ENCODE measurements at places on chromosomes 1 and 21.

- DNase-seq, result peak; percentile 52
These were observed 31.6 kb downstream of the TGFB2 start for GRCh38 chr1:218376722-218377121.

DNA sequence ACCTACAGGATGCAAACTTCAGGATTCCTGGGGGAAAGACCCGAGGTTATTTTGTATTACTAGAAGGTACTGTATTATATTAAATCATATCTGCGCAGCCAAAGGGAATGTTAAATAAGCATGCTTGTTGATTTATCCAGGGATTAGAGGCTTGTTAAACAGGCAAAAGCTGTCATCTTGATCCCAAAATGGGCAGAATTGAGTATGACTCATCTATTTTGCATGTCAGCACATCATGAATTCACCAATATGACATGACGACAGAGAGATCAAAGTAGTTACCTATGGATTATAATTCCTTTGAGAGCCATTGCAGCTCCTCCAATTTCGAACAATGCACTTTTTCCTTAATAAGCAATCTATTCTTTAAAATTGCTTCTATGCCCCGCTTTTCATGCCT is 66.1 kb downstream of the TBX15 start:
- DNase-seq, result no peak

DNA sequence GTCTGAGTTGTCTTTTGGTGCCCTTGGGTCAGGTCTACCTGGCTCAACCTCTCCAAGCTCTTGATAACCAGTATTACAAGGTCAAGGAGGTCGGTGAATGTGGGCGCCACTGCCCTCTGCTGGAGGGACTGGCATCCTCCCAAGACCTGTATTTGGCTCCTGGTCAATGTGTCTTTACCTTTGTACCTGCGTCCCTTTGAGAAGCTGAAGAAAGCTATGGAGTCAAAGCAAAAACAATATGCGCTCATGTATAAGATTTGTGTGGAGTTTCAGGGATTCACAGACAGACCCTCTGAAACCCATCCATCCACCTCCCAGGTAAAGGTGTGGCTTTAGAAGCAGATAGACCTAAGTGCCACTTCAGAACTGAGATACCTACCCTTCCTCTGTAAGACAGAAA is 61.8 kb upstream of the NBL1 start:
- DNase-seq, result peak; percentile 29

GRCh38 chr1:243343970-243344937 is 88.4 kb downstream of the SDCCAG8 start:
- DNase-seq, result peak; percentile 46

DNA sequence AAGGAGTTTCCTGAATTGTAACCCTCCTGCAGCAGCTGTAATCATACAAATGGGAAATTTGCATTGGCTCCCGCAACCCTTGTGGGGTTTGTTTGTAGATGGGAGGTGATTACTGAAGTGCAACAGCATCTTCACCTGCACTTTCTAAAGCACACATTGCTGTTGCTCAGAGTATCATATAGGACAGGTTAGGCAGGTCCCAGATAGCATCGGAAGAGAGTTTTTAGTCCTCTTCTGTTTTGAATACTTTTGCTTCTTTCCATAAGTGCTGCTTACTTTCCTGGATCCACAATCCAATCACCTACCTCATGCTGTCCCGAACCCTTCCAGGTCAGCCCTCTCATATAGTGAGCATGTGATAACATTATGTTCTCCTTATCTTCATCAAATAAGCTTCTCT is 300.4 kb downstream of the PTPRC start:
- no peak for DNase-seq

DNA sequence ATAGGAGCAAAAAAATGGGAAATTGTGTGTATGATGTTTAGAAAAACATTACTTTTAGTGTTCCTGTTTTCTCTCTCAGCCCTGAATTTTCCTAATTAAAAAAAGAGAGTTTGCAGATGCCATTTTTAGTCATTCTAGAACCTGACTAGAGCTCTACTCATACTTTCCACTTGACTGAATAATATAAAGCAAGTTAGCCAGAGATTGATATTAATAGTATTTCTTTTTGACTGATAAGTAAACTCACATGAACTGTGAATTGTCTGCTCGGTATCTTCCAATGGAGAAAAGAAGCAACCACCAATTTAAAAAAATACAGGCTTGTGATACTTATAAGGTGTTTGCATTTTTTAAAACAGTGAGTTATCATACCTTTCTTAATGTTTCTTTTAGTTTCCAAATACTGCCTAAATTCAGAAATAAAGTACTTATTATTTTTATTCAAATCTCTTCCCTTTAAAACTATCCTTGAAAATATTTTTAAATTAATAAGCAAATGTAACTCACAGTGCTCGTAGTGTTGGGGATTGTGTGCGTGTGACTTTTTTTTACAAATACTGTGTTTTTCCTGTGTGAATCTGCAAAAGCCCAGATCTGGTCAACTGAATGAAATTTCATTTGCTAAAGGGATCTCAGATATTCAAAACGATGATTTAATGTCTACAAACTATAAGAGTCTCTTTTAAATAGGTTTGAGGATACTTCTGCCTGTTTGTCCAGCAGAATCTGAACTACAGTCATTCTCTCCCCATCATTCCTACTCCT is 9.8 kb downstream of the RAP1A start:
- DNase-seq, result no peak

DNA sequence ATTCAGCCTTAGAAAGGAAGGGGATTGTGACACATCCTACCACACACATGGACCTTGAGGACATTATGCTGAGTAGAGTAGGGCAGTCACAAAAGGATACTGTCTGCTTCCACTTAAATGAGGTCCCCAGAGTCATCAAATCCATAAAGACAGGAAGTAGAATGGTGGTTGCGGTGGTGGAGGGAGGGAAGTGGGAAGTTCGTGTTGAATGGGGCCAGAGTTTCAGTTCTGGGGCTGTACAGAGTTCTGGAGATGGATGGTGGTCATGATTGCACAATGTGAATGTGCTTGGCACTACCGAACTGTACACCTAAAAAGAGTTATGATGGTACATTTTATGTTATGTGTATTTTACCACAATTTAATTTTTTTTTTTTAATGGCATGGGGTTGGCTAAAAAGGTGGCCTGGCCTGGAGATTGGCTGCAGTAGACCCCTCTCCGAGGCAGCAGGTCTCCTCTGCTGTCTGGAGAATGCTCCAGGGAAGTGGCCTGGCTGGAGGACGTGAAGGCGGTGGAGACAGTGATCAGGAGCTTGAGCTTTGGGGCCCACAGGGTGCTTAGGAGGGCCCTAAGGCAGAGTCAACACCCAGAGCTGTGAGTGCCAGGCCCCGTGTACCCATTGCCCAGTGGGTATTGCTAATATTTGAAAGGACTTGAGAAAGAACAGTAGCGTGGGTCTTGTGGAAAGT is 30.4 kb downstream of the IFNGR2 start:
- no peak for DNase-seq

- DNase-seq, result no peak
These were observed 190.6 kb downstream of the KIF26B start for GRCh38 chr1:245345191-245345884.

- no peak for DNase-seq
These were observed 76.3 kb upstream of the BACE2 start for GRCh38 chr21:41091616-41092015.

DNA sequence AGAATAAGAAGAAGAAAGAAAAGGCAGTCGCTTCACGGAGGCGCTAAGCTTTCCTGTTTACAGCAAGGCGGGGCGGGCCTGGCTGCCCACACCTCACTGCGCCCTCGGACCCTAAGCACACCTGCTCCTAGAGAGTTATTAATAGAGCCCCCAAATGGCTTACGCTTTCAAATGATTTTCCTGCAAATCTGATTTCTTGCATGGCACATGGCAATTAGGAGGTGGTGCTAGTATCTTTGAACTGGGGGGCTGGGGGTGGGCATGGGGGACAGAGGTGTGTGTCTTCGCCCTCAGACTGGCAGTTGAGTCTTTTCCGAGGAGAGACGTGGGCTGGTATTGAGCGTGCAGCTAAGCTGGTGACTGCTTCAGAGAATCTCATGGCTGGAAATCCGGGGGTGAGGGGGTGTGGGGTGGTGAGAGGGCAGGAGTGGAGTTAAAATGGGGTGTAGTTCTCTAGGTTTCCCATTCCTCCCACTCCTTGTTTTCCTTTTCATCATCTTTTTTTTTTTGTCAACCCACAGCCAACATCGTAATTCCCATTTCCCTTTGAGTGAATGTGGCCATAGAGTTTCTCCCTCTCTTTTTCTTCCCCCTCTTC is 1.3 kb downstream of the S1PR1 start:
- no peak for DNase-seq

DNA sequence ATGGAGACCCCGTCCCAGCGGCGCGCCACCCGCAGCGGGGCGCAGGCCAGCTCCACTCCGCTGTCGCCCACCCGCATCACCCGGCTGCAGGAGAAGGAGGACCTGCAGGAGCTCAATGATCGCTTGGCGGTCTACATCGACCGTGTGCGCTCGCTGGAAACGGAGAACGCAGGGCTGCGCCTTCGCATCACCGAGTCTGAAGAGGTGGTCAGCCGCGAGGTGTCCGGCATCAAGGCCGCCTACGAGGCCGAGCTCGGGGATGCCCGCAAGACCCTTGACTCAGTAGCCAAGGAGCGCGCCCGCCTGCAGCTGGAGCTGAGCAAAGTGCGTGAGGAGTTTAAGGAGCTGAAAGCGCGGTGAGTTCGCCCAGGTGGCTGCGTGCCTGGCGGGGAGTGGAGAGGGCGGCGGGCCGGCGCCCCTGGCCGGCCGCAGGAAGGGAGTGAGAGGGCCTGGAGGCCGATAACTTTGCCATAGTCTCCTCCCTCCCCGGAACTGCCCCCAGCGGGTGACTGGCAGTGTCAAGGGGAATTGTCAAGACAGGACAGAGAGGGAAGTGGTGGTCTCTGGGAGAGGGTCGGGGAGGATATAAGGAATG is 505 bp downstream of the LMNA start:
- DNase-seq, result peak; percentile 43

GRCh38 chr21:18666725-18667124 is 263.1 kb upstream of the TMPRSS15 start:
- no peak for DNase-seq

GRCh38 chr1:234494049-234494448 is 15.1 kb upstream of the TARBP1 start:
- no peak for DNase-seq

DNA sequence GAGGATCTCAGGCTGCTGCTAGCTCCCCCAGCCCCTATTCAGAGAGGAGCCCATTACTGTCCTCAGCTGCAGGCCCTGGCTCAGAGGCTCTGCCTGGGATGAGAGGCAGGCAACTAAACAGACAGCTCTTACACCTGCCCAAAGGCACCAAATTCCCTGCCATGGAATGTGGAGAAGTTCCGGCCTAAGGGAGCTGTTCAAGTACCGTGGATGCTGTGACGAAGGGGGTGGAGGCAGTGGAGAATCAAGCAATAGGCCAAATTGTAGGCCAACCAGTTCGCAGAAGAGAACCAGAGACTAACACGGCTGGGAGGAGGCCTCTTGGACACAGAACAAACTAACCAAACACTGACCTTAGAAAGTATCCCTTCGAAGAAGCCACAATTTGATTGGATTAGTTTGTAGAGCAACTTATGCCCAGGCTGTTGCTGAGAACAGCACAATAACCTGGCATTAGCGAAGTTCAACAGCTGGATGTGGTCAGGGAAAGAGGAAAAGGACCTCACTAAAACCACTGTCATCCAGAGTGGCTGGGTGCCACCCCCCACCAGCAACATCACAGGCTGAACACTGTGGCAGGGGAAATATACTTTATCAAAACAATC is 3.6 kb downstream of the C1orf174 start:
- no peak for DNase-seq

- DNase-seq, result peak; percentile 95
These were observed at the start of gene LSM10 for GRCh38 chr1:36397378-36398230. Gene LSM10 (minus strand): TSS chr1:36397908. CDS start chr1:36394129, 3,779 bp downstream.

GRCh38 chr1:52460694-52461093 is 56.3 kb downstream of the PRPF38A start:
- peak; percentile 27 for DNase-seq

- DNase-seq, result no peak
These were observed 67.4 kb downstream of the FOXD2 start for GRCh38 chr1:47505267-47505666.

- no peak for DNase-seq
These were observed 8.2 kb upstream of the LINGO4 start for GRCh38 chr1:151813271-151813977.

GRCh38 chr1:48109390-48110013 is 112.3 kb upstream of the TRABD2B start:
- DNase-seq, result peak; percentile 55

DNA sequence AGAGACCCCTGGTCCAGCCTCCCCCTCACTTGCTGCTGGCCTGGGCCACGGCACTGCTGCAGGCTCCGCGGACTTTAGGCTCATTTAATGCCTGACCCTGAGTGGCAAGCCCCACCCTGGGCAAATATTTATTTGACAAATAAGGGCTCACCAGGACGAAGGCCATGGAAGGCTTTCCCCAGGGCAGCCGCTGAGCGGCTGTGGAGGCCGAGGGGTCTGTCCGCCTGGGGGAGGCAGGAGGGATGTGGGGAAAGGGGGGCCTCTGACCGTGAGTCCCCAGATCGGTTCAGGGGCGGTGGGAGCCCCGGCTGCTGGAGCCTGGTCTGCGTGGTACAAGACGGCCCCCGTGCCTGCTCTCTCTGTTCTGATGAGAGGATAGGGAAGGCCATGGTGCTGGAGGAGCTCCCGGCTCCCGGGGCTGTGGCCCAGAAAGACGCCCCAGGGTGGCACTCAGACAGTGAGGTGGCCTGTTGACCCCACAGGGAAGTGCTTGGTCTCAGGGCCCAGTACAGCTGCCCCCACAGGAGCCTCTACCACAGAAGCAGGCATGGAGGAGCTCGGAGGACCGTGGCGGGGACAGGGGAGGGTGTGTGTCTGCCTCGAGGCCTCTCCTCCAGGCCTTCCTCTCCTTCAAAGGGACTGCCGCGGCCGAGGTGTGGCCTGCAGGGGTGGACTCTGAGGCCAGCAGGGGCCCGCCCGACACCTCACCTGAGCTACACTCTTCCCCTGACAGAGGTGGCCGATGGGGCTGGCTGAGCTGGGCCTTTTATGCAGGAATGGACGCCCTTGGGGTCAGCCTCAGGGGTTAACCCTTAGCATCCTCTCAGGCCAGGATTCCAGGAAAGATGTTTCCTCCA is 9.1 kb upstream of the C1orf159 start:
- DNase-seq, result no peak

DNA sequence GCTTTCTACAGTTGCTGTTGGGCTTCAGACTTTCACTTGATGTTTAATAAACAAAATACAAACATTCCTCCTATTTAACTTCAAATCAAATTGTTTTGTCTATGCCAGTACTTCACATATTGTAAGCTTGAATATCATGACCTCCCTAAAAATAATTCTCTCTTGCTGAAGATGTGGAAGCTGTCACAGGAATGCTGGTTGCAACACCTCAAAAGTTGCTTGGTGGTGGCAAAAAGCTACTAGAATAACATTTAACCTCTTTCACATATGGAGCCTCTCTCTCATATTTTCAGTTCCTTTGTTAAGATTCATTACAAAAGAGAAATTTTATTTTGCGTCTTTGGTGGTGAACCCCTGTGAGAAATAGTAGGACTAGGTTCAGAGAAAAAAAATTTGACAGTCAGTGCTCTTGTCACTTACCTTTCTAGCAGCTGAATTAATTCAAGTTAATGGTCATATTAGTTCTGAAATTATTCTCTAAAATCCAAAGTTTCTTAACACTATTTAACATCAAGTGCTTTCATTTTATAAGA is 25.5 kb upstream of the F13B start:
- DNase-seq, result peak; percentile 9

Measured in EH (cell line).